ENCODE measurements at places on chromosomes 4 and X.

DNA sequence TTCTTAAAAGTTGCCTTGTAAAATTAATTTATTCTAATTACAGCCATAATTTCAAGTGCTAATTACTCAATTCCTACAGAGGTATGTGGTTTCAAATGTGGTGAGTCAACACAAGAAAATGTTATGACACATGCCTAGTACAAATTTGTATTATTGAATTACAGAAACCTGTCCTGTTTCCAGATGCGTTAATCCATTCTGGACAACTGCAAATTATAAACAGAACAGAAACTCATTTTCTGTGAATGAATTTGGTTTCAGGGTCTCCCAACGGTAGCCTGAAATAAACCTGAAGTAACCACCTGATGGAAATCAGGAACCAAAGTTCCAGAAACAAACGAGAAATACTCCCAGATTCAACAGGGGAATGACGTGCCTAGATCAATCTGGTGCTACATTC is 328.6 kb upstream of the F9 start:
- peak; percentile 29 for DNase-seq

- DNase-seq, result no peak
Measured at GRCh38 chr4:80101792-80102116, 28.7 kb upstream of the ANTXR2 start.

GRCh38 chrX:140733766-140734342 is 24.3 kb downstream of the LINC00632 start:
- DNase-seq, result peak; percentile 47

DNA sequence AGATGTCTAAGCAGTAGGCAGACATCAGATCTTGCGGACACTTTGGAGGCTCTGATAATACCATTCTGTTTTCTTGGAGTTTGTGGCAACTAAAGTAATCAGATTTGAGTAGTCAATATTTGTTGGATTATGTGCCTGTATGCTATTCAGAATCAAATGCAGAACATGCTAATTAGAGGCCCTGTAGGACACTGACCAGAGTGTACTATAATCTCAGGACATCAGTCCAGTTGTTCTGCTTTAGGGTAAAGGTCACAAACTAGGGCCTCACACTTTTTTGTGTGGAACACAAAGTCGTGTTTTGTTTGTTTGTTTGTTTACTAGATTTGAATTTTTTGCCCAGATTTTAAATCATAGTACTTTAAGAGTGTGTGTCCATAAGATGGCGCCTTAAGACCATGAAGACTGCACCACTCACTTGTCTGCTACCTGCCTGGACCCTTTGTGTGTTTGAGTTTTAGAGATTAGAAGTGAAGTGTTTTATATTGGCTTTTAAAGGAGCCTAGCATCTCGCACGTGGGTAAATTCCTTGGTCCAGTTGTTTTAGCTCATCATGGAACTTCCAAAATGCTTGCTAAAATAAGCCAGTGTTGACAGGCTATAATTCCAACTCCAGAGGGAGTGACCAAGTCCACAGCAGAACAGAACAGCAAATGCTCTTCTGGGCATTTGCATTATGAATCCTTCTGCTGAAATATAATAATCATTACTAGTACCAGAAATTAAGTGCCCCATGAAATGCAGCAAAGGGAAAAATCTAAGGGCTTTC is 34.7 kb downstream of the IL13RA1 start:
- no peak for DNase-seq

GRCh38 chrX:86103061-86103460 is 45.2 kb upstream of the DACH2 start:
- no peak for DNase-seq

DNA sequence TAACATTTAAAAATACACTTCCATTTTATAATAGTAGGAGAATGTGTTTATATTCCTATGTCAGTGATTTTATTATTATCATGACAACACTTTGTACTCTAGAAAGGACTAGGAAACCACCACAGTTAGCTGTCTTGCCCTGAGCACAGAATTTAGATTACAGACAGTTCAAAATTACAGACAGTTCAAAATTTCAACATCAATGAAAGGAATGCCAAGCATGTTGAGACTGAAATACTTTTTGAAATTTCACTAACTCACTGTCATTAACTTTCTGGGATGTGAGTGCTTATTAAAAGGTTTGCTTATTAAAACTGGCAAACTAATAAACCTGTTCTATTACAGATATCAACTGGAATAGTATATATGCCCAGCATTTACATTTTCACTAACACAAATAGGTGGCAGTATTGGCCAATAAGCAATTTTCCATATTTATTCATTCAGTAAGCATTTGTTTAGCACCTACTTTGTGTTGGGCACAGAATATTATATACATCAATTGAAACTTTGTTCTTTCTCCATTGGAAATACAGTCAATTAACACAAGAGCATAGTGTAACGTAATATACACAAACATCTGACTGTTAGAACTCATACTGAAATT is 179.4 kb downstream of the FBXW7 start:
- DNase-seq, result no peak

GRCh38 chrX:103533511-103534216 is 14.4 kb upstream of the RAB40A start:
- DNase-seq, result peak; percentile 71

DNA sequence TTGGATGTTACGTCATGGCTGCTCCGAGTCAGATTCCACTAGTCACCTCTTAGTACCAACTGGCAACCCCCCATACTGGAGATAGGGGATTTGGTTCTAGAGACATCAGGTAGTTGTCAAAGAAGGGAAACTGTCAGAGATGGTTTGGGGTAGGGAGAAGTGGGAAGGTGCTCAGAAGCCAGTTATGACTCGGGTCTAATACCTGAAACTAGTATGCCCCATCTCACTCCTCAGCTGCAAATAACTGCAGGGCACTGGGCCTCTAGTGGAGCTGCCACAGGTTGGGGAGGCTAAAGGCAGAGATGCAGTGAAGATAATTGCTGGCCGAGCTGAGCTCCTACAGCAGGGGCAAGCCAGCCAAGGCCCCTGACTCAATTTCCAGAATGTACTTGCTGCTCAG is 30.0 kb downstream of the OTUD6A start:
- no peak for DNase-seq

GRCh38 chr4:113560579-113560978 is 201.0 kb downstream of the CAMK2D start:
- no peak for DNase-seq

- DNase-seq, result peak; percentile 84
Measured at GRCh38 chrX:70769659-70770227, 138.8 kb downstream of the TEX11 start.

GRCh38 chr4:163660636-163661035 is 166.1 kb downstream of the TMA16 start:
- no peak for DNase-seq

- DNase-seq, result peak; percentile 9
Measured at GRCh38 chrX:147602176-147602696, 309.5 kb upstream of the FMR1 start.

DNA sequence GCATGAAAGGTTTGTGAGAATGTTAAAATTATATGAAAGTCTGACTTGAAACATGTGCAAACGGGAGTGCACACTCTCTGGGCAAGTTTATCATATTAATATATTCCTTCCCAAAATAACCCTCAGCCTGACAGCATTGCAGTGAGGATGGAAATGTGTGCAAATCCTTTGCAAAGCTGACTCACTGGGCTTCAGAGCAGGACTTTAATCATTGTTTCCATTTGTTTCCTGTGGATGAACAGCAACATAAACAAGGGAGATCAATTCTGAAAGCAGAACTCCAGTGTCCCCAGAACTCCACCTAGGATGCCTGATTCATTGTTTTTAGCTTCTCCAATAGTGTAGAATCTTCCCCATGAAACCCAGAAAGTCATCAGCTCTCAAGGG is 32.9 kb downstream of the SLC2A9 start:
- no peak for DNase-seq

DNA sequence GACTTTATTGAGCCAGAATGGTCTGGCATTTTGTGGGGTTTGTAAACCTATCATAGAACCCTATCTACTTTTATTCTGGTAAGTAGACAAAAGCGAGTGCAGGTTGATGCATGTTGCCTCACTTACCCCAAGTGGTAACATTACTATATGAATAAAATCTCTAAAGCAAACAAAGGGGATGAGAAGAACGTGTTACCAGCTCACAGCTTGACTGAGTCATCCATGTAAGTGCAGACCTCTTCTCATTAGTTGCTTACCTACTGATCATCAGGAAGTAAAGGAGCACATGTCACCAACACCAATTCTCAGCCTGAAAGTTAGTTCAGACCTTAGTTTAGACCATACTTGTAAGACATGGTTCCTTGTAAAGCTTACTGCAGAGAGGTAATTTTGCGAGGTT is 1328.3 kb downstream of the C4orf33 start:
- DNase-seq, result no peak

- no peak for DNase-seq
Measured at GRCh38 chr4:98521486-98521885, 136.9 kb downstream of the TSPAN5 start.

DNA sequence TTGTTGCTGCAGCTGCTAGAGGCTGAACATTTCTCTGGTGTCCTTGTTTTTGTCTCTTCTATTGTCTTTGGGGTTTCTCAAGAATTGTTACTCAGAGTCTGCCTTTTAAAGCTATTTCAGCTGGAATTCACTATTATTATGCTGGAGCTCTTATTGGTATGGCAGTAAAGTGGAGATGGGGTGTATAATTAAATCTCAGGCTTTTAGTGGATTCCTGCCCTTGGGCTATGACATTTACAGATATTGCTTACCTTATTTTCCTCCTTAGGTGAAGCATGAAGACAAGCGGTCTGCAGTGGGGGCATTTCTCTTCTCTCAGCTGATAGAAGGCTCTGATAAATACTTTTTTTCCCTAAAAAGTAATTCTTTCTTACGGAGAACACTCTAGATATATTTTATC is 1656.6 kb upstream of the IGFBP7 start:
- DNase-seq, result no peak

- DNase-seq, result no peak
Measured at GRCh38 chr4:118173126-118173525, 138.8 kb downstream of the NDST3 start.

- no peak for DNase-seq
Measured at GRCh38 chr4:26909369-26909768, 48.7 kb downstream of the STIM2 start.

DNA sequence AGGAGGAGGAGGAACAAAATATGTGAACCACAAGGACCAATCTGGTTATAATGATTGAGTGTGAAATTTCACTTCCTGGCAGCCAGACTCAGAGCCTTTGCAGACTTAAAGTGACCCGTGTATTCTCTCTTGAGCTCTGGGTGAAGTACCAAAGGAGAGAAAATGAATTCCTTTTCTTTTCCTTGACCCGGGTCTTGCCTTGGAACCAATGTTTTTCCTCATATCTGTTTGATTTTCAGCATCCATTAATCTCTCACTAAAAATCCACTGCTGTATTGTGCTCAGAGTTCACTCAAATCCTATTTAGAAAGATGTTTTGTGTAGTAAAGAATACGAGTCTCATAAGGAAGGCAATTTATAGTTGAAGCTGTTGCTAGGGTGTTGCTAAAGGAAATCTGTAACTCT is 78.3 kb upstream of the C1QTNF7 start:
- no peak for DNase-seq

Data from kidney tubule cell (primary cell).